ENCODE measurements at places on chromosomes 5 and 9.

DNA sequence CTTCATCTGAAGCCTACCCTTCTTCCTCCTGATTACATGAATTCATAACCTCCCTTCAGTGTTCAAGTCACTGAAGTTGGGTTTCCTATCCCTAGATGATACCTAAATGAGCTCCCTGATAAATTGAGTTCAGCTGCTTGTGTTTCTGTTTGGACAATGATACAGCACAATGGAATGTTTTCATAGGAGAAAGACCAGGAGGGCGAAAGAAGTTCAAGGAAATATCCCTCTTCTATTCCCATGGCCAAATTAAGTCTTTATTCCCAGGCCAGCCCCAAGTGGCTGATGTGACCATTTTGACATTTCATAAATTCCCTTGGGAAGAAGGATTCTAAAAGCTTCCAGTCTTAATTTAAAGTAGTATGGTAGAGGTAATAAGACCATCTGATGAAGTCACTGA lies 555.8 kb upstream of the CLINT1 start:
- DNase-seq, result no peak
- H3K4me3 ChIP-seq, result no peak overlapping the region
- peaks cover 3% of the 10 kb centered on the region for H3K27me3 ChIP-seq
- H3K36me3 ChIP-seq, result no peaks in the 10 kb centered on the region

DNA sequence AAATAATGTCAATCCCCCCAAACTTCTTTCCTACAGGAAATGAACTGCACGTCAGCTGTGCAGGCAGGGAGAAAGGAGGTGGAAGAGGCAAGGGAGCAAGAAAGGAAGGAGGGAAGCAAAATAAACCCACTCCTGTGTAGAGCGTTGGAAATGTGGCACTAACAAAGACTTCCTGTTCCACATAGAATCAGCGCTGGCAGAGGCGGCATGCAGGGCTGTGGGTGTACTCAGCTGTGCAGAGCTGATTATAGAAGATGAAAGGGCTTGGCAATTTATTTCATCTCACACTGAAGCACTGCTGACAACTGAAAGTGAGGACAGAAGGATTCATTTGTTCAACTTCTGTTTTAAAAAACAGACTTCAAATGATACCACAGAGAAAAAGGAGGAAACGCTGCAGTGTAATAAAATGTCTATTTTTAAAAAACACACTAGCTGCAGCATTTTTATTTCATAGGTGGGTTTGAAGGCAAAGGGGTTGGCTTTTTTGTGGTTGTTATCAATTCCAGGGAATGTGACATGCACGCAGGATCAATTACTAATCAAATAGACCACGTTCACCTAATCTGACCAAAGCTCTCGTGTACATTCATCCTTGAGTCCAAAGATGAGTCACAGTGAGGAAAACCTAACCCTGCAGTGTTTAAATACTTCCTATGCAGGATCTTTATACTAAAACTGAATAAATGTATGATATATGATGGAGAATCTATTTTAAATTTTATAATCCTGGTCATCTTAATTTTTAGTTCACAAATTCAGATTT lies 583.5 kb downstream of the ZNF608 start:
- H3K27me3 ChIP-seq, result peaks cover 3% of the 10 kb centered on the region
- peak overlapping the region; percentile 23 for H3K4me3 ChIP-seq
- no peaks in the 10 kb centered on the region for H3K36me3 ChIP-seq

- peaks cover 11% of the 10 kb centered on the region for H3K36me3 ChIP-seq
- no peaks in the 10 kb centered on the region for H3K27me3 ChIP-seq
- H3K4me1 ChIP-seq, result peaks cover 18% of the 10 kb centered on the region
- no peak overlapping the region for H3K27ac ChIP-seq
These were observed 35.9 kb downstream of the PCSK5 start for GRCh38 chr9:75926385-75926784.

GRCh38 chr5:28014779-28015178 lies 976.4 kb upstream of the CDH9 start:
- DNase-seq, result no peak
- H3K4me3 ChIP-seq, result no peak overlapping the region
- H3K27ac ChIP-seq, result no peak overlapping the region

- peaks cover 18% of the 10 kb centered on the region for H3K4me1 ChIP-seq
- DNase-seq, result no peak
- no peaks in the 10 kb centered on the region for H3K36me3 ChIP-seq
- H3K27ac ChIP-seq, result no peak overlapping the region
These were observed 296.1 kb downstream of the YTHDC2 start for GRCh38 chr5:113809626-113810025.

DNA sequence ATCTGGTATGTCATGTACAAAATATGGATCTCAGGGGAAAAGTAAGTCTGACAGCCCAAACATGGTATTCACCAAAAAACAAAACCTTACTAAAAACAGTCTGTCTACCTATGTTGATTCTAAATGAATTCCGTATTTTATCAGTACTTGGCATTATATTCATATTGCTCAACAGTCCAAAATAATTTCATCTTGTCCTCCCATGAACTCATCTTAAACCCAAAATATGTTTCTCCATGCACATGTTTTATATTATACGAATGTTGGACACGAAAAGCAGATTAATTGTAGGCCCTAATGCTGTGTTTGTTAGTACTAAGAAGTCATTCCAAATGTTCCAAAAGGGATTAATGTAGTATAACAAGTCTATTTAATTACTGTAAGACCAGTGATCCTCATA lies 20.1 kb downstream of the NFIB start:
- no peaks in the 10 kb centered on the region for H3K27me3 ChIP-seq
- peaks cover 36% of the 10 kb centered on the region for H3K36me3 ChIP-seq
- no peak for DNase-seq
- H3K4me1 ChIP-seq, result peaks cover 30% of the 10 kb centered on the region
- H3K27ac ChIP-seq, result no peak overlapping the region

DNA sequence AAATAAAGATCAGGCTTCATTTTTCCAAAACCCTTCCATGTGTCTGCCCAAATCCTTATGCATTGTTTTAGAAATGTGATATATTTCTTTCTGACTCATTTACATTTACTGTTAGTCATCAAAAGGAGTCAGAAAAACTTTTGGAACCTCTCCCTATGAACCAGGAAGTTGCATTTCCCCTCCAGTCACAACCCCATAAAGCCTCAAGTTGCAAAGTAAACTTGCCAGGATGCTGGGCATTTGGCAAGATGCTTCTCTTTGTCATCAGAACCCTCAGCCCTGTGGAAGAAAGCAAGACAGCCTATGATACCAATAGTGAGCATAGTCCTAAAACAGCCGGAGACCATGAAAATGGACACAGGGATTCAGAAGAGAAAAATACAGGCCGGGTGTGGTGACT lies 84.2 kb downstream of the MUSK start:
- peaks cover 8% of the 10 kb centered on the region for H3K4me1 ChIP-seq

GRCh38 chr5:180673371-180674089 lies 24.1 kb upstream of the FLT4 start:
- H3K27ac ChIP-seq, result no peak overlapping the region
- H3K4me3 ChIP-seq, result no peak overlapping the region
- no peaks in the 10 kb centered on the region for H3K36me3 ChIP-seq
- no peak for DNase-seq
- peaks cover 76% of the 10 kb centered on the region for H3K27me3 ChIP-seq

DNA sequence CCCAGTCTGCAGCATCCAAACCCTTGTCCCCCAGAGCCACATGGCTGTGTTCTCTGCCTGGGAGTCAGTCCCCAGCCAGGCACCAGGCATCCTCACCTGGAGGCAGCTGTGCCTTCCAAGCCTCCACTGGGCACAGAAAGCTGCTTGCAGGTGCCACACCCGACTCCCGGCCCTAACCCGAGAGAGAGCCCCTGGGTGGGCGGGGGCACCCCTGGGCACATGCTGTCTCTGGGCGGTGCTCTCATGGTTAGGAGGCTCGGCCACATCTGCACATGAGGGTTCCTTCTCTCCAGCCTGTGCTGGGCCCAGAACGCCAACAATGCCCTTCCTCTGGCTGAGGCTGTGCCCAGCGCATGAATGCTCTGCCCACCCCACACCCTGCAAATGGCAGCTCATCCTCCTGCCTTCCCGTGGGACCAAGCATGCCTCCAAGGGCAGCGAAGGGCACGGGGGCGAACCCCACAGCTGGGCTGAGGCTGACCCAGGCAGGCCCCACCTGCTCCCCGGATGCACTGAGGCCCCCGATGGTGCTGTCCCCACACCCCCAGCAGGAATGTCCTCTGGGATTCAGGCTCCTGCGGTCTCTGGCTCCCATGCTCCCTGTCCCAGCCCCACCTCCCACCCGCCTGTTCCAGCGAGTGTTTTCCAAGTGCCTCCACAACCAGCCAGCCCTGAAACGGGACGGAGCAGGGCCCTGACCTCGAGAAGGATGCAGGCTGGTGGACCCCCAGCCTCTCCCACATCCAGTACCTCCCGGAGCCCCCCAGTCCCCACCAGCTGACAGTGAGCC lies 22.5 kb upstream of the CAMSAP1 start:
- peaks cover 4% of the 10 kb centered on the region for H3K36me3 ChIP-seq
- H3K4me1 ChIP-seq, result no peaks in the 10 kb centered on the region
- no peak for DNase-seq
- no peak overlapping the region for H3K4me3 ChIP-seq
- no peak overlapping the region for H3K27ac ChIP-seq

- no peak overlapping the region for H3K27ac ChIP-seq
- peaks cover 33% of the 10 kb centered on the region for H3K36me3 ChIP-seq
- no peaks in the 10 kb centered on the region for H3K27me3 ChIP-seq
- no peak overlapping the region for H3K4me3 ChIP-seq
These were observed 15.3 kb downstream of the TRMO start for GRCh38 chr9:97907046-97907445.

DNA sequence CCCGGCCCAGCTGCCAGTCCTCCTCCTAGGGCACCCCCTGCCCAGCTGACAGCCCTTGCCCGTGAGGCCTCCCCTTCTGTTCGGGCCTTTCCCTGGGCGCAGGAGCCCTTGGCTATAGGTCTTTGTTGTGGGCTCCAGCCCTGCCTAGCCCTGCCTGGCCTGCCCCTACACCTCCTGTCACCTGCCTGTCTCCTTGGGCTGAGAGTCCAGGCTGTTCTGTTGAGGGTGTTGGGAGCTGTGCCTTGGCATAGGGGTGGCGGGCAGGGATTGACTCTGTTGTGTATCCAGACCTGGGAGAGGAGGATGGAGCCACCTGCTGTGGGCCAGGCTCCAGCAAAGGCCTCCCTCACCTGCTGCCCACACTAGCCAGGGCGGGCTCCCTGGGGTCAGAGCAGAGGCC lies 11.6 kb downstream of the FCN2 start:
- peaks cover 6% of the 10 kb centered on the region for H3K4me1 ChIP-seq
- H3K4me3 ChIP-seq, result no peak overlapping the region
- no peak overlapping the region for H3K27ac ChIP-seq
- no peaks in the 10 kb centered on the region for H3K36me3 ChIP-seq
- H3K27me3 ChIP-seq, result peaks cover 7% of the 10 kb centered on the region
- peak; percentile 62 for DNase-seq

DNA sequence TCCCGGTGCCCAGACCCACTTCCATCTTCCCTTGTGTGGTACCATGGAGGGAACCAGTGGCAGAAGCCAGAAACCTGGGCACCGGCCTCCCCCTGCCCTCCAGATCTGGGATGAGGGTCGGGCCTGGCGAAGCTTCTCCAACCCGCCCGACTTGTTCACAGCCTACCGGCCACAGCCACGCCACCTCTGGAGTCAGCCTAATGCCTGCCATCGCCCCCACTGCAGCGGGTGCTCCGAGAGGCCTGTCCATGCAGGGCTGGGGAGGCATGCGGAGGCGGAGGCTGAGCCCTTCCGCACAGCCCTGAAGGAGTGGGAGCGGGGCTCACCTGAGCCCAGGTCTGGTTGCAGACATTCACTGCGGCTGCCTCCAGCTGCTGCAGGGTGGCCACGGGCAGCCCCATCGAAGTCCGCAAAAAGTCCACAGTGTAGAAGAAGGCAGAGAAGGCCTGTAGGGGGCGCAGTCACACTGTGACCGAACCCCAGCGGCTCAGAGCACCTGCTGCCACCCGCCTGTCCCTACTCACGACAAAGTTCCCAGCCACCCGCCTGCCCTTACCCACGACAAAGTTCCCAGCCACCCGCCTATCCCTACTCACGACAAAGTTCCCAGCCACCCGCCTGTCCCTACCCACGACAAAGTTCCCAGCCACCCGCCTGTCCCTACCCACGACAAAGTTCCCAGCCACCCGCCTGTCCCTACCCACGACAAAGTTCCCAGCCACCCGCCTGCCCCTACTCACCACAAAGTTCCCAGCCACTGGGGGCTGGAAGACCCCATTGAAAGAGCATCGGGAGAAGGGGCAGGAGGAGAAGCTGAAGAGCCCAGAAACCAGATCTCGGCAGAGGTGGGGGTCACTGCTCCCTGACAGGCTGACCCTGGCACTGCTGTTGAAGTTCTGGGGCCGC lies 3.8 kb upstream of the NPDC1 start:
- no peak overlapping the region for H3K27ac ChIP-seq
- no peaks in the 10 kb centered on the region for H3K4me1 ChIP-seq
- no peaks in the 10 kb centered on the region for H3K36me3 ChIP-seq
- no peak for DNase-seq
- H3K4me3 ChIP-seq, result no peak overlapping the region

DNA sequence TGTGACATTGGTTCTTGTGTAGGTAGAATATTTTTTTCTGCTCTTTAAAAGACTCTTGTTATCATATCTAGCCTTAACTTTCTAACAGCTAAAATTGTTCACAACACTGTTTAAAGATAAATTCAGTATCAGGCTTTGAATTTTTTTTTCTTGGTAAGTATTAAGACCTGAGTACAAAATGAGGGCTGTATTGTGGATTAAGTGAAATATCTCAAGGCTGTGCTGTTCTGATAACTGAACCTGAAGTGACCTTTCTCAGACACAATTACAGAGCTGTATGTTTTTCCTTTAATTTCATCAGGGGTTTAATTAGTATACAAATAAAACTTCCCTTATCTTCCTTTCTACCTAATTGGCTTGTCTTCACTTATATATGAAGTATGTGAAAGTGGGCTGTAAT lies 290.5 kb downstream of the CCDC171 start:
- H3K27ac ChIP-seq, result no peak overlapping the region
- no peak for DNase-seq
- no peaks in the 10 kb centered on the region for H3K27me3 ChIP-seq
- no peaks in the 10 kb centered on the region for H3K36me3 ChIP-seq
- no peak overlapping the region for H3K4me3 ChIP-seq

All from type B pancreatic cell (in vitro differentiated cells).